Small intestine (tissue), 16 donors: ENCODE measurements at places on chromosomes 6 and 20. TPM values are rescaled to one million over a fixed set of nuclear protein-coding genes. Genes with fewer than 3 reads are reported as not detected.

The SLC22A23 gene
- 38.3 TPM for polyA plus RNA-seq

The CDH4 gene
- 0.09 TPM for polyA plus RNA-seq

The LIME1 gene
- 6.1 TPM for polyA plus RNA-seq

The SAMD5 gene
- polyA plus RNA-seq, result 0.67 TPM

The CNR1 gene
- 0.27 TPM for polyA plus RNA-seq

The VSX1 gene
- 0.04 TPM for polyA plus RNA-seq

The LTA gene
- not detected for polyA plus RNA-seq

The AVP gene
- not detected for polyA plus RNA-seq

The CST2 gene
- polyA plus RNA-seq, result not detected

The MDC1 gene
- polyA plus RNA-seq, result 3.2 TPM

The THBD gene
- polyA plus RNA-seq, result 2.6 TPM

The ZC3H12D gene
- polyA plus RNA-seq, result 2.0 TPM

The PDYN gene
- polyA plus RNA-seq, result 0.01 TPM

The C20orf204 gene
- 0.91 TPM for polyA plus RNA-seq

The PNPLA1 gene
- polyA plus RNA-seq, result 2.4 TPM

The BANF2 gene
- polyA plus RNA-seq, result not detected

The SLC17A2 gene
- not detected for polyA plus RNA-seq

The BACH2 gene
- under 0.01 TPM for polyA plus RNA-seq

The SOX12 gene
- 9.7 TPM for polyA plus RNA-seq

The TRIM31 gene
- polyA plus RNA-seq, result 27.5 TPM

The CAP2 gene
- polyA plus RNA-seq, result 3.0 TPM

The TTLL9 gene
- polyA plus RNA-seq, result 0.07 TPM

The RNF144B gene
- polyA plus RNA-seq, result 3.6 TPM

The TUBB2B gene
- 23.1 TPM for polyA plus RNA-seq

The PROKR2 gene
- polyA plus RNA-seq, result not detected

The NRSN1 gene
- not detected for polyA plus RNA-seq

The IL20RA gene
- 1.0 TPM for polyA plus RNA-seq
